ENCODE measurements at places on chromosomes 6 and 20.

DNA sequence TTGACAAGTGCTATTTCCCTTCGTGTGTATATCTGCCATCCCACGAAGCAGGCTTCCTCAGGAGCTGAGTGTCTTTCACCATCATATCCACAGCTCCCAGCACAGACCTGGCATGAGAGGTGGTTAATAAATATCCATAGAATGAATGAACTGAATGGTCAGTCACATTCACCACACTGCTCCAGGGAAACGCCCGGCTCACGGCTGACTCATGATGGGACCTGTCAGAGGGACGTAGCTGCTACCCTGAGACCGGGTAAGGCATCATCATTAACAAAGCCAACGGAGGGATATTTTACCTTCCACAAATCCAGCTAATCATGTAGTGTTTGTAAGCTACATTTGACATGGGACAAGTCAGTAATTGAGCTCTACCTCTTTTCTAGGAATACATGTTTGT lies 12.5 kb downstream of the AGPAT4 start:
- no peak for DNase-seq

DNA sequence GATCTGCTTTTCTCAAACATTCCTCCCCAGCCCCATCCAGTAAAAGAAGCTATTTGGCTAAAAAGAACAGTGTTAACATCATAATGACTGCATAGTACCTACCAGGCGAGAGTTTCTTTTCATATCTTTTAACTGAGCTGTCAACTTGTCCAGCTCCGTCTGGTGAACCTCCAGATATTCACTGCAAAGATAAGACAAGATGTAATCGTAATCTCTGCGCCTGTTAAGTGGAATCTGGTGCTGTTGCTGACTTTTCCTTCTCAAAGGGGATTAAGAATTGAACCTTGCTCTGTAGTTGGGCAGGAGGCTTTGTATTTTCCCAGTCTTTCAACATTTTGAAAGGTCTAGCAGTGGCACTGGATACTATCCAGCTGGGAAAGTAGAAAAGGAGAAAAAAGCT lies 63.0 kb downstream of the RIPOR2 start:
- DNase-seq: no peak

DNA sequence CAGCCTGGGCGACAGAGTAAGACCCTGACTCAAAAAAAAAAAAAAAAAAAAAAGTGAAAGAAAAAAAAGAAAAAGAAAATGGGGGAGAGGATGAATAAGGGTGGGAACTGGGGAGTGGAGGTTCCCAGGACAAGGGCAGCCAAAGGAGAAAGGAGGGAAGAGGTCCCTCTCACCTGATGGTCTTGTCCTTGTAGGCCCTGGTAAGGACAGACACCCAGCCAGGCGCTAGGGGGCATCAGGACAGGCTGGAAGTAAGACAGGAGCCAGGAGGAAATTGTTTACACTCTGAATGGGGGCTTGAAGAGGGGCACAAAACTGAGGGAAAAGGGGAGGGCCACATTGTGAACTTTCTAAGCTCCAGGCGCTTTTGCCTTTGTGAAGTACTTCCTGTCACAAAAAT lies 2.3 kb upstream of the ALDH5A1 start:
- DNase-seq: no peak

DNA sequence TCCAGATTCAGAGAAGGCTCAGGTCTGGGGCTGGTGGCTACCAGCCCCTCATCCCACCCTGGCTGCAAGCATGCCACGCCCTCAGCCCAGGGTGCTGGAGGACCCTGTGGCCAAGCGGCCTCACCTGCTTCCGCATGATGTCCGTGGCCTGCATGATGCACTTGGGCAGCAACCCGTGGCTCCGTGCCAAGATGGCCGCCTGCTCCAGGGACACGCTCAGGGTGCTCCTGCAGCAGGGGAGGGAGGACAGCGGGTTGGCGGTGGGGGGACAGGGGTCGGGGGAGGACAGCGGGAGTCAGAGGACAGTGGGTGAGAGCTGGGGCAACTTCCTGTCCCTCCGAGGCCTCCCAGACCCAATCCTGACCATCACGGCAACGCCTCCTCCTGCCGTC lies 200.1 kb downstream of the PREX1 start:
- no peak for DNase-seq

DNA sequence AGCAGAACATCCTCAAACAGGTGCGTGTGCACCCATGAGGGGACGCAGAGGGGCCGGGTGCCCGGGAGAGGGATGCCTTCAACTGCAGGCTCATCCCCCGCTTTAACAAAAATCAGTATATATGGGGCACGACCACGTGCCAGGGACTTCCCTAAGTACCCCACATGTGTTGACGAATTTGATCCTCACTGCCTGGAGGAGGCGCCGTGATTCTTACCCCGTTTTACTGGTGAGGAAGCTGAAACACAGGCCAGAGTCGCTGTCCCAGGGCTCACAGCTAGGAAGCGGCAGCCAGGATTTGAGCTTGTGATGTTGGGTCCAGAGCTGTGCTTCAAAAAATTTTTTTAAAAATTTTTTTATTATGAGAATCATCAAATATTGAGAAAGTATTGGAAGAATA lies 44.8 kb downstream of the ITPR3 start:
- no peak for DNase-seq

Measured in vagina (tissue), 2 donors.